Stimulated activated CD8-positive, alpha-beta memory T cell treated with anti-CD3 and anti-CD28 coated beads, Interleukin-4, amount 100 ng/mL, for 24 hours (primary cell): ENCODE measurements at places on chromosomes 16 and 17.

DNA sequence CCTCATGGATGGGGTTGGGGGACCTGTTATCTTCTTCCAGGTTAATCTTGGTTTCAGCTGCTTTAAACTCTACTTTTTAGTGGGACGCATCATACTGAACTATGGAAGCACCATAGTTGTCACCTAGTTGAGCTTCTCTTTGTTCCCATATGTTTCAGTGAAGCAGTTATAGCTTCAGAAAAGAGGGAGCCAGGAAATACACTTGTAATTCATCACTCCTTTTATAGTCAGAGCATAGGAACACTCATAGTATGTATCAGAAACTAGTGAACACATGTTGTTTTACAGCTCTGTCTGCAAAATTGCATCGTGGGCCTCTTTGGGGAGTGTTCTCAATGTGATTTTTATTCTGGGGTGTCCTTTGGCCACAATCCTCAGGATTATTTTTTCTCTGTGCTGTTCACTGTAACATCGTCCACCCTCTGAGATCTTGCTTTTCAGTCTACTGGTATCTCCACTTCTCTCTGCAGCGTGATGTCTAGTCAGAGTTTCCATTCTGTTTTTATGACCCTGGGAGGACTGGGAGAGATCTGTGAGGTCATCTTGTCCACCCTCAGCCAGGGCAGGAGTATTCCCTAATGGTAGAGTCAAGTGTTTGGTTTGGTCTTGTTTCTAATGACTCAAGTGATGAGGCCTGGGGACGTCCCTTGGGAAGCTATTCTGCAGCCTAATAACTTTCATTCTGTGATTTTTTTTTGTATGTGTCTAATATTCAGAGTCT is 585.4 kb downstream of the WWOX start:
- no peak for DNase-seq

GRCh38 chr17:49382556-49382955 is 20.5 kb upstream of the ZNF652 start:
- DNase-seq = no peak

GRCh38 chr17:45984368-45984767 is 14.7 kb upstream of the STH start:
- no peak for DNase-seq

- no peak for DNase-seq
Measured at GRCh38 chr17:57535249-57535966, 209.7 kb downstream of the CCDC182 start.

DNA sequence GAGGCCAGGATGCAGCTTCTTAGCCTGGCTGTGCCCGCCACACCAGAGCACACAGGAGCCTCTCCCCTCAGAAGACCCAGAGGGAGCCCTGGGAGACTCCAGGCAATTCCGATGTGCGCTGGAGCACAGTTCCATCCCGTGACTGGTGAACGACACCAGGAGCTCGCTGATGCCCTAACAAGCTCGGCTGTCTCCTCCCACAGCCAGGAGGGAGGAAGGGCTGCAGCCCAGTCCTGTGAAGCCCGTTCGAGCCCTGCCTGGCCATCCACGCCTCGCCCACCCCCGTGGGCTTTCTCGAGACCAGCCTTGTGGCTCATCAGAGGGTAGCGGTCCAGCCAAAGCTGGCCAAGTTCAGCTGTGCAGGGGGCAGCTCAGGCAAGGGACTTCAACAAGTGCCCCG is 21.8 kb upstream of the RASD1 start:
- DNase-seq = no peak

DNA sequence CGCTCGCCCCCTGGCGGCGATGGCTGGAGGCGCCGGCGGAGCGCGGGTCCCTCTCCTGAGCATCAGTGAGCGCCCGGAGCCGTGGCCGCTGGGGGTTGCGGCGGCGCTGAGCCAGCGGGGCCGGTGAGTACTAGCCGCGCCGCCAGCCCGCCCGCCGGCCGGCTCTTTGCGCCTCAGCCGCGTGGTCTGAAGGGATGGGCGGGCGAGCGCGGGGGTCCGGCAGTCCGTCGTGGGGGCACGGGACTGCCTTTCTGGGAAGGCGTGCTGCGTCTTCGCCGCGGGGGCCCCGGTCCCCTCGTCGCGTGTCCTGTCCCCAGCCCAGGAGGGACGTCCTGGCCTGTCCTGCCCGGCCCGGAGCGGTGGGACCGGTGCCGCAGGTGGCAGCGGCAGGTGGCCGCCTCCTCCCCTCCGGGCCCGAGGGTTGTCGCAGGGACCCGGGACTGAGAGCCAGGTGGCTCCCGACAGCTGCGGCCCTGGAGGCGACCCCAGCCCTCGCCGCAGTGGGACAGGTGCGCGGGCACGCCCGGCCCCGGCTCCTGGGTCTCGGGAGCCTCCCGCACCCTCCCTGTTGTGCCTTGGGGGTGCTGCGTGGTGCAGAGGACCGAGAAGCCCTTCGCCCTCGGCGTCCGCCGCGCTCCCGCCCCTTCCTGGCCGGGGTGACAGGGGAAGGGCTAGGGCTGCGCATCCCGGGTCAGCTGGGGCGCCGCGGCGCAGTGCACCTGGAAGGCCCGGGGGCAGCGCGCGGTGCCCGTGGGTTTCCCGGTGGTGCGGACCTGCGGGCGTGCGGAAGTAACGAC is at the start of gene SPECC1:
SPECC1 (plus strand) TSS at position 58 of the 797 bp plus-strand sequence. CDS start 87,293 bp downstream, outside the sequence.
- DNase-seq = peak; percentile 79

GRCh38 chr16:49203361-49203760 is 78.3 kb downstream of the CBLN1 start:
- DNase-seq = no peak

- DNase-seq = no peak
Measured at GRCh38 chr17:79851461-79851817, 12.2 kb upstream of the CBX4 start.

- no peak for DNase-seq
Measured at GRCh38 chr17:48642059-48642842, 16.1 kb upstream of the HOXB9 start.

DNA sequence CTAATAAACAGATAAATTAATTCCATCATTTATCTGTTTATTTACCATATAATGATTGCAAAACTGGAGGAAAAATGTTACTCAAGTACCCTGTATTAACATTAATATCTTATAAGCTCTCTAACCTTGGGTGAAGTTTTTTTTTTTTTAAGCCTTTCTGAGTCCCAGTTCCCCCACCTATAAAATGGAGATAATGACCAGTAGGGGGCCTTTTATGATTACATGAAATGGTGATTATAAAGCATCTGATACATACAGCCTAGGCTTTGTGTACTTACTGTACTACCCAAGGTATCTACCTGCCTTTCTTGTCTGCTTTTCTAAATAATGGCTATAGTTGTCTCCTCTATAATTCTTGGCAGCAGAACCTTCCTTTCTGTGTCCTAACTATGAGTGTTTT is 22.6 kb downstream of the LRRC36 start:
- DNase-seq = no peak

- DNase-seq = no peak
Measured at GRCh38 chr16:80591071-80591915, 50.5 kb downstream of the DYNLRB2 start.

- no peak for DNase-seq
Measured at GRCh38 chr16:10280262-10281170, 98.3 kb upstream of the GRIN2A start.

GRCh38 chr17:49249292-49249794 is 18.8 kb upstream of the PHOSPHO1 start:
- DNase-seq = no peak
